ENCODE measurements at places on chromosomes 1 and 21.

- DNase-seq: no peak
Observed at GRCh38 chr1:225888289-225888897, 553 bp downstream of the LEFTY1 start.

- DNase-seq: no peak
Observed at GRCh38 chr1:83131692-83131955, 867.3 kb downstream of the TTLL7 start.

GRCh38 chr1:113014508-113014907, 58.5 kb upstream of the LRIG2 start:
- no peak for DNase-seq

GRCh38 chr1:116257836-116258235, 115.2 kb upstream of the ATP1A1 start:
- DNase-seq: no peak

DNA sequence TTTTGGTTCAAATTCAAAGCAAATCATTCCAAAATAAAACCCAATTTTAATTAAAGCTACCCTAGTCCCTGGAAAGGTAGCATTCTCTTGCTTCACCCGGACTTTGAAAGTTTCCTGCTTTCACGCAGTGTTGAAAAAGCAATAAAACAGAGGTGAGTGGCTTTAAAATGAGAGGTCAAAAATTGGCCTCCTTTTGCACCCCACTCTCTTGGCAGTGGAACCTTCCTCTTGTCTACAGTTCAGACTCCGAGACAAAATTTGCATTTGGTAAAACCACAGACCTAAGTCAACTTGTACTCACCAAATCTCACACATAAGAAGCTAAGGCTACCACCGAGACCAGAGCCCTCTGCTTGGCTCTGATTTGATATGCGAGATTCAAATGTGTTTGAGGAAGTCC, 252.7 kb downstream of the TTLL7 start:
- no peak for DNase-seq

GRCh38 chr21:41168391-41169257, 664 bp downstream of the BACE2 start:
- no peak for DNase-seq

DNA sequence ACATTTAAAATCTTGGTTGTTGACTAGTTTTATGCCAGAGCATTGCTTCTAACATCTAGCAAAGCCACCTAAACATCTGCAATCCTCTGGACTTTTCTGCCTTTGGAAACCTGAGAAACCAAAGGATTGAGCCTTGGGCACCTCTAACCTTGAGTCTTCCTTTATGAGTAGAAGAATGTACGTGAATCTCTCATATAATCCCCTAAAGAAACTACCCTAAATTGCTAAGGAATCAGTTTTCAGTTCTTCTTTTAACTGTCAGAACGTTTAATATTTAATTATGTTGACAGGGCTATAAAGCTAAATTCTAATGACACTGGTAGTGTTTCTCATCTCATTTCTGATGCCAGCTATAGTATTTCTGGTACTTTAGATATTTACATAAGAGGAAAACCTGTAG, 997.3 kb downstream of the AMY1C start:
- no peak for DNase-seq

DNA sequence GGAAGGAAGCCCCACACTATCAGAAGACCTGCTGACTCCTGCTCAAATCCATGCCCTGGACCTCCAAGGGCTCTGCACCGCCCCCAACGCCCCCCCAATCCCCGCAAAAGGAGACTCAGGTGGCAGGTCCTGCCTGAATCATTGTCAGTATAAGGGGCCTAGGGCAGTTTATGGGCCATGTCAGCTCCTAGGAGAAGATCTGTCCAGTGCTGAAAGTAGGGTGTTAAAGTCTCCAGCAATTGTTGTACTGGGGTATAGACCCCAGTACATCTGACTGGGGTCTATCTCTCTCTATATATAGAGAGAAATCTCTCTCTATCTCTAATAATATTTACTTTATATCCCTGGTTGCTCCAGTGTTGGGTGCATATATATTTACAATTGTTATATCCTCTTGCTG, 12.1 kb upstream of the OLIG2 start:
- no peak for DNase-seq

DNA sequence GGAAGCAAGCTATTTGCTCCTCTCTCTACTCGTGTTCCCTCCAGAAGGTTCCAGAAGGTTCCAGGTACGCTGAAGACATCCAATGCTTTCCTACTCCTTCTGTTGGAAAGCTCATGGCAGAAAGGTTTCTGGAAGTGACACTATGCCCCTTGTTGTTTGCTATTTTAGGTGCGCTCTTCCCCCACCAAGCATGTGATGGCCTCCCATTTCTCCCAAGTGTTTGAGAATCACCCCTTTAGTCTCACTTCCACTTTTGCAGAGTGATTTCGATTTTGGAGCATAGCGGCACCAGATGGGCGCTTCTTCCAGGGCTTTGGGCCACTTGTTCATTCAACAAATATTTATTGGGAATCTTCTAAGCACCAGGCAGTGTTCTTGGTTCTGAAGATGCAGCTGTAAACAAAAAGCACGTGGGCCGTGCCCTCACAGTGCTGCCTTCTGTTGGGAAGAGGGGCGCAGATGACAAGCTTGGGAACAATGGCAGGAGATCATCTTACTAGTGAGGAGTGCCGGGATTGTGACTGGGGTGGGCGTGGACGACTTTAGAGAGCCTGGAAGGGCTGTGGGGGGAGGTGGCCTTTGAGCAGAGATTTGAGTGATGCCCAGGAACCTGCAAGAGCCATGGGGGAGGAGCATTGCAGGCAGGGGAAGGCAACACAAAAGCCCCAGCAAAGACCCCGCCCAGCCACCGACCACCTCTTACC, 43.0 kb upstream of the TARDBP start:
- no peak for DNase-seq

DNA sequence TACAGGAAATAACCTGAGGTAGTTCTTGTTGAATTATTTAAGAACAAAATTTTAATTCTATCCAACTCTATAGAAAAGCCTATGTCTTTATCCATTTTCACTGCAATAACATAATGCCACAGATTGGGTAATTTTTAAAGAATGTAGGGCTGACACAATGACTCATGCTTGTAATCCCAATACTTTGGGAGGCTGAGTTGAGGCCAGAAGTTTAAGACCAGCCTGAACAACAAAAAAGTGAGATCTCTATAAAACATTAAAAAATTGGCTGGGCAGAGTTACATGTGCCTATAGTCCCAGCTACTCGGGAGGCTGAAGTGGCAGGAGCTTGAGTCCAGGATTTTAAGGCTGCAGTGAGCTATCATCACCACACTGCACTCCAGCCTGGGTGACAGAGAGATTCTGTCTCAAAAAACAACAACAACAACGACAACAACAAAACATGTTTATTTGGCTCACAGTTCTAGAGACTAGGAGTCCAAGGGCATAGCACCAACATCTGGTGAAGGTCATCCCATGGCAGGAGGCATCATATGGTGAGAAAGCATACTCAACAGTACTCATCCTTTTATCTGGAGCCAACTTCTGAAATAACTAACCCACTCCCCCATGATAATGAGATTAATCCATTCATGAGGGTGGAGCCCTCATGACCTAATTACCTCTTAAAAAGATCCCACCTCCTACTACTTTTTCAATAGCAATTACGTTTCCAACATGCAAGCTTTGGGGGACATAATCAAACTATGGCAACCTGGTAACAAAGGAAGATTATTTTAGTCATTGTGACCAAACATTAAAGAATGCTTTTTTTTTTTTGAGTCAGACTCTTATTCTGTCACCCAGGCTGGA, 59.6 kb downstream of the ABL2 start:
- DNase-seq: no peak

Data from stimulated activated CD4-positive, alpha-beta T cell treated with anti-CD3 and anti-CD28 coated beads, Interleukin-1b, Interleukin-23, amount 100 ng/mL, for 48 hours (primary cell).